ENCODE measurements at places on chromosomes 5 and 9. TPM values are rescaled to one million over a fixed set of nuclear protein-coding genes. Genes with fewer than 3 reads are reported as not detected.

DNA sequence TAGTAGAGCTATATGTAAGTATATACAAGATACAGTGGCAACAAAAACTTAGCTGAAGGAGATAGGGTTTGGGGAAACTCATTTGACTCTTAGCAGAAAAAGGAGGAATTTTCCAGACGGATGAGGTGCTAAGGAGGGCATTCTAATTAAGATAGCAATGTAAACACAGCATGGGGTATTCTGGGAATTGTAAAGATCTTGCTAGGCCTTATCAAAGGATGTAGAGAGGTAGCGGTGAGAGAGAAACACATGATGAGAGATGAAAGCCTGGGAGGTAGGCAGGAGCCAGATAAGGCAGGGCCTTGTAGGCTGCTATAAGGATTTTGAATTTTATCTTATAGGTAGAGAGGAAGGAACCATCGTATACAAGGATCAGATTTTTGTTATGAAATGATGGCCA lies 106.6 kb upstream of the KCNN2 start:
- no peaks in the 10 kb centered on the region for H3K27me3 ChIP-seq
- no peaks in the 10 kb centered on the region for H3K36me3 ChIP-seq
- H3K4me3 ChIP-seq: no peak overlapping the region
- DNase-seq: no peak
- H3K27ac ChIP-seq: no peak overlapping the region
- H3K4me1 ChIP-seq: no peaks in the 10 kb centered on the region

DNA sequence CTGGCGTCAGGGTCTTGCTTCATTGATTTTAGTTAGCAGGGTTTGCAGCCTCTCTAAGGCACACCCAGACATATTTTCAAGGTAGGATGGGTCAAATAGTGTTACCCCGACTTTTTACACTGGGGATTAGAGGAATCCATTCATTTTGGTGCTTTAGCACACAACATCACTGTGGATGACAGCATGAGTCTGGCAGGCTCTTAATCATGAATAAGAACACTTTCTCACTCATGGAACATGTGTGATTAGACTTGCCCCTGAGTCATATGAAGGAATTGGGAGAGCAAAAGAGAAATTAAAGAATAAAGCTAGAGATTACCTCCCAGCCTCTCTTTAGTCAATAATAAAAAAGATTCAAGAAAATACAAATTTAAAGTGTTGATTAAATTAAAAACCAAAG lies 175.6 kb downstream of the SEMA5A start:
- no peak for DNase-seq
- H3K36me3 ChIP-seq: no peaks in the 10 kb centered on the region
- no peaks in the 10 kb centered on the region for H3K27me3 ChIP-seq

Gene RICTOR
- 3.7 TPM for polyA plus RNA-seq

DNA sequence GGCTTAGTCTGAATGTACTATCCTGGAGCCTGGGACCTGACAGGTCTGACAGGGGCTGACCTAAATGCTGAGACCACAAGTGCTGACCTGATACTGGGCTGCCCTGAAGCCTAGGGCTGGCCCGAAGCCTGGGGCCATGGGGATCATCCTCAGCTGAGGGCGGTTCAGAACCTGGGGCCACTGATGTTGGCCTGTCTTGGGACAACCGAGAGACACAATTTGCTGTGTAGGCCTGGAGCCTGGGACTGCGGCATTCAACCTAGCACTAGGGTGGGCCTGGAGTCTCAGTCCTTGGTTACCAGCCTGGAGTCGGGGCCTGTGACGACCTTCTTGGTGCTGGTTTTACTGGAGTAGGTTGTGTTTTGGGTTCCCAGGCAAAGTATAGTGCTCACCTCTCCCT lies 46.3 kb downstream of the SRFBP1 start:
- no peaks in the 10 kb centered on the region for H3K27me3 ChIP-seq
- no peak overlapping the region for H3K27ac ChIP-seq
- H3K4me3 ChIP-seq: no peak overlapping the region
- H3K4me1 ChIP-seq: no peaks in the 10 kb centered on the region
- no peak for DNase-seq
- H3K36me3 ChIP-seq: no peaks in the 10 kb centered on the region

DNA sequence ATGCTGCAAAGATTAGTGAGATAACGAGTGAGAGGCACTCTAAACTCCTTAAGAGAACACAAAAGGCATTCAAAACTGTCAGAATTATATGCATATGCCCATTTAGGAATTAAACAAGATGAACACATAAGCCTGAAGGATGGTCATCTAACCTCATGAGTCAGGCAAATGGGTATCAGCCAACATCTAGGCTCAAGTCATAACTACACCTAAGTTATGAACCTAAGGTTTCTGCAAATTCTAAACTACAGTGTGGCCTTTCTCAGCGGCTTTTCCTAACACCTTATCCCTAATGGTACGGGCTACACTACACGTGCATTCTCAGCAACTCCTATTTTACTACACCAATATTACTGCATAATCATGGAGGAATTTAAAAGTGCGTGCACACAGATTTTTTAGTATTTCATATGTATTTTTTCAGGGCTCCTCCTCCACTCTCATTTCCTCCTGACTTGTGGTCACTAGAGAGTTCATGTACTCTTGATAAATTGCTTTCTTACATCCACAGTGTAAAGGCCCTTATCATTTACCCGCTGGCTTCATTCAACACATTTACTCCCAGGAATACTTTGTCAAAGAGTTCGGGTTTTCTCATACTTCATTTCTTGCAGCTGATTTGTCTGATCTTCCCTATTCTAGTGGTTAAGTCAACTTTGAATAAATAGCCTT lies 316.5 kb downstream of the BNC2 start:
- H3K36me3 ChIP-seq: peaks cover 15% of the 10 kb centered on the region
- DNase-seq: peak; percentile 31
- H3K4me3 ChIP-seq: no peak overlapping the region
- no peaks in the 10 kb centered on the region for H3K4me1 ChIP-seq

GRCh38 chr5:139131062-139131461 lies 67.1 kb downstream of the SIL1 start:
- no peak for DNase-seq
- H3K4me1 ChIP-seq: peaks cover 30% of the 10 kb centered on the region
- no peaks in the 10 kb centered on the region for H3K27me3 ChIP-seq
- peak overlapping the region; percentile 72 for H3K27ac ChIP-seq

Gene PHF19
- polyA plus RNA-seq: 10.7 TPM

DNA sequence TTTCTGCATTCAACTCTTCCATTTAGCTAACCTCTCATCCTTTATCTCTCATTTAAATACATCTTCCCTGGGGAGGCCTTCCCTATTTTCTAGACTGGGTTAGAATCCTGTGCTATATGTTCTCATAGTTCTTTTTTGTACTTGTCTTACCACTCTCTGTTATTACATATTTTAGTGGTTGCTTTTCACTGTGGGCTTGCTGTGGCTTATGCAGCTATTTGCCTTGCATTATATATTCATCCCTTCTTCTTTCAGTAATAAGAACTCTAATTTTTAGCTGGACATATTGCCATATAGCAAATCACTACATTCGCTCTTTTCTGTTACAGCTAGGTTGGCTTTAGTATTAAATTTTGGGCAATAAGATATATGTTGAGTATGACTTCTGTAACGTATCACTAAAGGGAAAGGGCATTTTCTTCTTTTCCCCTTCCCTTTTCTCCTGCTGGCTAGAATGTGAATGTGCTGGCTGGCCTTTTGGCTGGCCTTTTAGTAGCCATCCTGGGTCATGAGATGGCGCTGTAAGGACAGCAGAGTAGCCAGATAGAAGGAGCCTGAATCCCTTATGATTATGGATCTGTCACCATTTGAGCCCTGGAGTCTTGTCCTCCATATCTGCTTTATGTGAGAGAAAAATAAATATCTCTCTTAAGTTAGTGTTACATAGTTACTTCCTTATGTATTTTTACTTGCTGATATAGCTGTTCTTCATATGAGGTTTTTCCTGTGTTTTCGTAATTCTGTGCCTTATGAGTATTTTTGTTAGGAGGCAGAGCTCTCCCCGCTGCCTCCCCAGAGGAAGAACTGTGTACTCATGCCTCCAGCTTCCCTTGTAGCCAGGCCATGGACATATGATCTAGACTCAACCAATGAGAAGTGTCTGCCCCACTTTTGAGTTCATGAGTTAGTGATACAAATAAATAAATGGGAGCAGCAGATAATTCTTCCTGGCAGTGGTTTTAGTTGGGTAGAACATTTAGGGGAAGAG lies 65.8 kb downstream of the NDUFAF2 start:
- no peaks in the 10 kb centered on the region for H3K27me3 ChIP-seq
- peaks cover 7% of the 10 kb centered on the region for H3K4me1 ChIP-seq
- H3K27ac ChIP-seq: no peak overlapping the region
- H3K36me3 ChIP-seq: no peaks in the 10 kb centered on the region
- no peak for DNase-seq

DNA sequence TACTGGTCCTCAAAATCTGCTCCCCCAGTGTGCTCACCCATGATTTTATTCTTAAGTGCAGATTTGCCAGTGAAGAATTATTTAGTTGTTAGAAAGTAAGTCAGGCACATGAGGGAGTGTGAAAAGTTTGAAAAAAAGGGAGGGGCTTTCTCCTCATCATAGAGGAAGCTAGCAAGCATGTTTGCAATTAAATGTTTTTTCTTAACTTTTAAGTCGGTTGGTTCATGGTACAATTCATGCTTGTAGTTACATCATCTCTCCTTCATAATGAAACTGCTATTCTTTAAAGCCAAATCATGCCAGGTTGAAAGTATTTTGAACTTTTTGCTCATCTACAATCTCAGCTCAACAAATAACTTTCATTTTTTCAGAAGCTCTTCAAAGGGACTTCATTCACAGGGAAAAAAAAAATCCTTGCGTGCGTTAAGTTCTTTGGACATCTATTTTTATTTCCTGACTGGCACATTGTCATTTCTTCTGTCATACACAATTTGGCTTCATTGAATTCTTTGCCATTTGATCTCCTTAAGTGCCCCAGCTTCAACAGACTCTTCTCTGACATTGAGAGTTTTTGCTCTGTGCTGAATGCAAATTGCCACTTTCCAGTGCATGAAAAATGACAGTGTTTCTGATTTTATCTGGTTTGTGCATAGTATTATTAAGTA lies 456.9 kb downstream of the TMEM232 start:
- no peak overlapping the region for H3K4me3 ChIP-seq
- no peaks in the 10 kb centered on the region for H3K27me3 ChIP-seq
- no peak for DNase-seq
- H3K4me1 ChIP-seq: no peaks in the 10 kb centered on the region

- no peaks in the 10 kb centered on the region for H3K36me3 ChIP-seq
- no peaks in the 10 kb centered on the region for H3K27me3 ChIP-seq
- no peak overlapping the region for H3K27ac ChIP-seq
Measured at GRCh38 chr5:142527664-142528295, 158.1 kb downstream of the FGF1 start.

DNA sequence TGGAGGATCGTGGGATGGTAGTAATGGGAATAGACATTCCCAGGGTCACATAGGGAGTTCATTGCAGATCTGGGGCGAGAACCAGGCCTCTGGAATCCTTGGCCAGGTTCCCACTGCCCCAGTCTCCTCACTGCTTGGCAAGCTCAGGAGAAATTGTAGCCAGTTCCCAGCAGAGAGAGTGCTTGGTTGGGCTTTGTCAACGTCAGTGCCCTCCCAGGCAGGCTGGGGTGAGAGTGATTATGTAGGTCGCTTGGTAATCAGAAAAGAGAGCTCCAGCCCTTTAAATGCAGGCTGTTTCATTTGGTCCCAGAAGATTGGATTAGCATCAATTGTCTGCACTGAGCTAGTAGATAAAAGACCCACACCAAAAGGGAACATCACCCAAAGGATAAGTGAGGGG lies 51.8 kb upstream of the GALNT10 start:
- no peaks in the 10 kb centered on the region for H3K27me3 ChIP-seq
- H3K4me3 ChIP-seq: no peak overlapping the region
- H3K4me1 ChIP-seq: peaks cover 9% of the 10 kb centered on the region
- no peak for DNase-seq

DNA sequence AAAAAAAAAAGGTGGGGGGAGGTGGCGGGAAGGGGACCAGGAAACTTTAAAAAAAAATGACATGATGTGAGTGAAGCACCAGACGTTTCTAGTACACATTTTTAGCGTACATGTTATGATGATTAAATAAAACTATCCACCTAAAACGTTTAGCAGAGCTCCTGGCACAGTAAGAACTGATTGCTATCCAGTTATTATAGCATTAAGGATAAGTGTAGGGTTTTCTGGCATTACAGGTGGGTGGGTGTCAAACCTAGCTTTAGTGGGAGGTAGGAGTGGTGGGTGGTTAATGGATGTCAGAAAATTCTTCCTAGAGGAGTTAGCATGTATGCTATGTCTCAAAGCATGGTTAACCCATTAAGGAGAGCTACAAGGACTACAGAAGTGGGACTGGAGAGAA lies 2329.5 kb downstream of the MAT2B start:
- no peaks in the 10 kb centered on the region for H3K4me1 ChIP-seq
- no peak overlapping the region for H3K27ac ChIP-seq

DNA sequence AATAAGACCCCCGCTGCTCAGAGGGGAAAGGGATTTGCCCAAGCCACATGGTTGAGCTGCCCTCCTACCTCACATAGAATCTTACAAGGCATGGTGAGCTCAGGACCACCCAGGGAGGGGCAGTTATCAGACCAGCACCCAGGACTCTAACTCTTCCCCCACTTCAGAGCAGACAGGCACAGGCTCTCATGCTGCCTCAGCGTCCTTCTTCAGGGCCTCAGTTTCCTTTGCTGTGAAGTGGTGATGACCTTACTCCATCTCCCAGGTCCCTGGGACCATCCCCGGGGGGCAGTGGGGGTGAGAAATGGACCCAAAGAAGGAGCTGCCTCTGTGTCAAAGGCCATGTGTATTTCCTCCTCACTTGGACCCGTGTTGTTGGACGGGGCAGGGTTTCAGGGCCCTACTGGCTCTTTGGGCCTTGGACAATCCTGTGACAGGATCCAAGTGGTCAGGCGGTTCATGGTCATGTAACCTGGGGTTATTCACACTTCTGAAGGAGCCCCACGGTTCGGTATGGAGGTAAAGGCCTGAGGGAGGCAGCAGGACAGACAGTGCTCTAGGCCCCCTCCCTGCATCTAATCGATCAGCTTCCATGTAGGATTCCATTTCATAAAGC lies 31.7 kb upstream of the CSF1R start:
- H3K36me3 ChIP-seq: peaks cover 65% of the 10 kb centered on the region
- peak; percentile 8 for DNase-seq

DNA sequence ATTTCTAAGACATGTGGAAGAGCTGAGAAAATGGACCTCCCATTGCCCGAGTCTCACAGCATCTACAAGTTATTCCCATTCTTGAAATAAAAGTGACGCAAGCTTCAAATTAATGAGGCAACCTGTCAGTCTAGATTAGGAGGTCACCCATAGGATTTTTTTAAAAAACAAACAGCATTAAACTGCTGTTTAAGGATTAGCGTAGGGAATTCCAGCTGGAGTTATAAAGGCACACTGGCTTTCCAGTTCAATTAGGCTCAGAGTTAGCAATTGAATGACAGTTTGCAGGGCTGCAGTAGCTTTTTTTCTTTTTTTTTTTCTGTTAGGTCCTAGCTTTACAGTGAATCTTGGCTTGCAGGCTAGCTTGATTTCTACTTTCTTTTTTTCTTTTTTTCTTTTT lies 16.2 kb downstream of the PRKACG start:
- no peak for DNase-seq
- H3K36me3 ChIP-seq: no peaks in the 10 kb centered on the region
- peaks cover 15% of the 10 kb centered on the region for H3K4me1 ChIP-seq
- no peak overlapping the region for H3K4me3 ChIP-seq
- H3K27ac ChIP-seq: no peak overlapping the region
- no peaks in the 10 kb centered on the region for H3K27me3 ChIP-seq

Gene GLRA1
- not detected for polyA plus RNA-seq

GRCh38 chr5:1414311-1415058 lies 30.8 kb downstream of the SLC6A3 start:
- H3K36me3 ChIP-seq: no peaks in the 10 kb centered on the region
- H3K4me1 ChIP-seq: no peaks in the 10 kb centered on the region
- DNase-seq: no peak
- no peak overlapping the region for H3K27ac ChIP-seq

All from stomach (tissue), 19 donors.